ENCODE measurements at places on chromosomes 1 and 21.

- no peak for DNase-seq
Measured at GRCh38 chr1:210207597-210208450, 24.8 kb upstream of the SERTAD4 start.

GRCh38 chr1:150928286-150928685 lies 2.1 kb downstream of the SETDB1 start:
- DNase-seq: no peak

DNA sequence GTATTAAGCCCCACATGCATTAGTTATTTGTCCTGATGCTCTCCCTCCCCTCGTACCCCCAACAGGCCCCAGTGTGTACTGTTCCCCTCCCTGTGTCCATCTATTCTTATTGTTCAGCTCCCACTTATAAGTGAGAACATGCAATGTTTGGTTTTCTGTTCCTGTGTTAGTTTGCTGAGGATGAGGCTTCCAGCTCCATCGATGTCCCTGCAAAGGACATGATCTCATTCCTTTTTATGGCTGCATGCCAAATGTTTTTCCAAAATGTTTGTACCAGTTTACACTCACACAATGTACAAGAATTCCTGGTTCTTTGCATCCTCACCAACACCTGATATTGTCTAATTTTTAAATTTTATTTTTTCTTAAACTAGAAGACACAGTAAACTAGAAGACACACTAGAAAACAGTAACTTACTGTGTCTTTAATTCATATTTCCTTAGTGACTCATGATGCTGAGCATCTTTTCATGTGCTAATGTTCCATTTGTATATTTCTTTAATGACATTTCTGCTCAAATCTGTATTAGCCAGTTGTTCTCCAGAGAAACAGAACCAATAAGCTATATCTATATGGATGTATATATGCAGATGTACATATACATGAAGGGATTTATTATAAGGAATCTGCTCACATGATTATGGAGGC lies 19.4 kb upstream of the USP1 start:
- DNase-seq: no peak

DNA sequence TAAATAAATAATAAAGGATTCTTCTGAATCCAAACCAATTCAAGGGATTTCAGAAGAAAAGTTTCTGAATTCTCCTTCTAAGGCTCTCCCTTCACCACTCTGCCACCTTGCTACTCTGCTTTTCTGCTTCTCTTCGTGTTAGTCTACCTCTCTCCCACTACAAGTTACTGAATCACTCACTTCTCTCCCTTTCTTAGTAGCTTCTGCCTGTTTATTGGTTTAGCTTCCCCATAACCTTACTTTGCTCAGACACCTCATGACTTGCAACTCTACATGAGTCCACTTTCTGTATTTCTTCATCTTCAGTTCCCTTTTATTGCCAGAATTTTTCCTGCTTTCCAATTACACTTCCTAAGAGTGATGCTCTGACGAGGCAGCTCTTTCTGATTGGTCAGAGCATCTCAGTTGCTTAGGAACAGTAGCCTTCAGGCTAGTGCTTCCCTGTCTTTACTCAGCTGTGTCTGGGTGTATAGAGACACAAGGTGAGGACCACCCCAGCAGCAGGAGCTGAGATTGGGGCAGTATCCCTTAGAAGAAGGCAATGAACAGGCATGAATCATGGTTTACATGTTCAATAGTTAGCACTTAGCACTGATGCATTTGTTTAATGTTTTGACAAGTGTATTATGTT lies 144.6 kb downstream of the SLC30A10 start:
- no peak for DNase-seq

DNA sequence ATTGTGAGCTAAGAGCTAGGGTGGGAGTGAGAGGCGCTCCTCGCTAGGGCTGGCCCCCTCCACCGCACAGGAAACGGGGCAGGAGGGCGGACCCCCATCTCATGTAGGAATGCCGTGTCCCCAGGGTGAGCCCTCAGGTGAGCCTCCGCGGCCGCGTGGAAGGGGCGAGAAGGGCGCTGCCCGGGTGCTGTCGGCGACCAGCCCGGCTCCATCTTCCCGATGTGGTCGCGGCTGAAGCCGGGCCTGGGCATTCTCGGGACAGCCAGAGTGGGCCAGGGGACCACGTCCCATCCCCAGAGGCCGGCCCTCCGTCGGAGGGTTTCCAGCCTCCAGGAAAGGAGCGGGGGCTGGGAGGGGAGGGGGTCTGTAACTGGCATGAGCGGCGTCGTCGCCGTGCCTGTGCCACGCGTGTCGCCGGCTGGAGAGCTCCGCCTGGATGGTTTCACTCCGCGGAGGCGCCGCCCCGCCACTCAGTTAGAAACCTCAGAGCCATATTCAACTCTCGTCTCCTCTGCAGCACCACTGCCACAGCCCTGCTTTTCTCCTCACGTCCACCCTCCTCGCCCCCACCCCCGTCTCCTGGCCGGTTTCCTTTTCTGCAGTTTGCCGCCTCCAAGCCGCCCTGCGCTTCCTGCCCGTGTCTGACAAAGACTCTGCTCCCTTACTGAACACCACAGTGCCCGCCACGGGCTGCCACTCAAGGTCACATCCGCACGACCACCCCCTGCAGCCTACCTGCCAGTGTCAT lies at the start of gene TMEM269:
Gene TMEM269, plus strand, starts transcription at position 46 of the 748 bp plus-strand sequence. CDS start 4,903 bp downstream, outside the sequence.
- no peak for DNase-seq

DNA sequence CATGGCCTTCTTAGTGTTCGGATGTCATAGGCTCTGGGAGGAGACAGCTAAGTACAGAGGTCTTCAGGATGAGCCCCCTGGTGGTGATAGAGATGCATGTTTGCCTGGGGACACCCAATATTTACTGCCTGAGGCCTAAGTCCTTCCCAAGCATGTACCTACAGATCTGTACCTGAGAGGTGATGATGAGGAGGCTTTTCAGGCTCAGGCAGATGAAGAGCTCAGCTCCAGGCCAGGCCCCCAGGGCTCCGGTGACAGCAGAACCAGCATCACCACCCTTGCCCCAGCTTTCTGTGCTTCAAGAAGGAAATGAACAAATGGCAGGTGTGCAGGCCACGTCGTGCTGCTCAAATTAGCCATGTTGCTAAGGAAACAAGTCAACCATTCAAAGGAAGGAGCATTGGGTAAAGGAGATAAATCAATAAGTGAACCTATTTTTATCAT lies 21.1 kb downstream of the CACNA1E start:
- DNase-seq: no peak

- no peak for DNase-seq
Measured at GRCh38 chr1:64569411-64569810, 99.5 kb downstream of the CACHD1 start.

GRCh38 chr1:3747522-3747848 lies 4.8 kb upstream of the CCDC27 start:
- no peak for DNase-seq

DNA sequence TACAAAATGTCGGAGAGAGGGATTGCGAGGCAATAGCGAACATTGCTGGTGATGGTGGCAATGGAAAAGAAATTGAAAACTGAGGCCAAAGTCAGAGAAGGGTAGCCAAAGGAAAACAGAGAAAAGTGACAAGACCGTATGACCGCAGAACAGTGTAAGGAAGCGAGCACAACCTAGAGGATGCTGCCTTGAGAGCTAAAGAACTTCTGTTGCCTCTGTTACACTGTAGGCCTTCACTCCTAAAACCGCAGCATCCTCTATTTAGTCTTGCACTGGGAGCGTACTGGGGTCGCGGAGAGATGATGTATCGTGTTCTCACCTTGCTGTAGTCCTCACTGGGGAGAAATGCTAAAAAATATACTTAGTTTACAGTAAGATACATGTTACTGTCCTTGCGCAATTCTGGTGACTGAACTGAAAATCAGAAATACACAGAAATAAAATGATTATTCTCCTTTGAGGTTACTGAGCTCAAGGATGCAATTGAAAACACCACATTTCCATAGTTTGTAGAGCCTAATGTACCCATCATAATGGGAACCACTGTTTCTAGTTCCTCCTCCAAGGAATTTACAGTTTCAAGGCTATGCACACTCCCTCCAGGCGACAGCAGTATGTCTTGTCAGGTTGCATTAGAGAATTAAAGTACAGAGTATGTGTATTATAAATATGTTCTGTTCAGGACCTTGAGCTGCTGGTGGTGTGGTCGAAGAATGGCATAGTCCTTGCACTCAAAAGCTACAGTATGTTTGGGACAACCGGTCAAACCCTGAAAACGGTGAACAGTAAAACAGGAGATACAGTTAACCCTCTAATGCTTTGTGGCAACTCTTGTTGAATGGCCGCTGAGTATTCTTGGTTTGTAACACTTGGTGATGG lies 1.3 kb downstream of the NEK7 start:
- no peak for DNase-seq

GRCh38 chr1:25619101-25619890 lies 2.7 kb downstream of the MAN1C1 start:
- no peak for DNase-seq

DNA sequence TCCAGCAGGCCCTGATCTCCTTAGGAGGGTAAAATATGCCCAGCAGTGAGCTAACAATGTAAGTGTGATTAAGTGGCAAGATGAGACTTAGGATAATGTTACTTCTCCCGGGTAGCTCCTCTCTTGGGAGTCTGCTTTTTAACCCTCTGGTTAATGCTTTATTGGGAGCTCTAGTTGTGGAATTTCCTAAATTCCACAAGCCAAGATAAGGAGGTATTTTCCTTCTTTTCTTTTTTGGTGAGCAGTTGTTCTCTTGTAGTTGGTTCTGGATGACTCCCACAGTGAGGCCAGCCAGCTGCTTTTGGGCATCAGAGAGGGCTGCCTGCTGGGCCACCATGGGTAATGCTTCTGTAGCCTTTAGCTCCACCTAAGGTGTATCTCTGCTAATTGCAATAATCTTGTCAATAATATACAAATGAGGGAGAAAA lies 19.3 kb downstream of the C1orf52 start:
- no peak for DNase-seq

GRCh38 chr1:201488830-201489589 lies 17.9 kb downstream of the CSRP1 start:
- peak; percentile 63 for DNase-seq

DNA sequence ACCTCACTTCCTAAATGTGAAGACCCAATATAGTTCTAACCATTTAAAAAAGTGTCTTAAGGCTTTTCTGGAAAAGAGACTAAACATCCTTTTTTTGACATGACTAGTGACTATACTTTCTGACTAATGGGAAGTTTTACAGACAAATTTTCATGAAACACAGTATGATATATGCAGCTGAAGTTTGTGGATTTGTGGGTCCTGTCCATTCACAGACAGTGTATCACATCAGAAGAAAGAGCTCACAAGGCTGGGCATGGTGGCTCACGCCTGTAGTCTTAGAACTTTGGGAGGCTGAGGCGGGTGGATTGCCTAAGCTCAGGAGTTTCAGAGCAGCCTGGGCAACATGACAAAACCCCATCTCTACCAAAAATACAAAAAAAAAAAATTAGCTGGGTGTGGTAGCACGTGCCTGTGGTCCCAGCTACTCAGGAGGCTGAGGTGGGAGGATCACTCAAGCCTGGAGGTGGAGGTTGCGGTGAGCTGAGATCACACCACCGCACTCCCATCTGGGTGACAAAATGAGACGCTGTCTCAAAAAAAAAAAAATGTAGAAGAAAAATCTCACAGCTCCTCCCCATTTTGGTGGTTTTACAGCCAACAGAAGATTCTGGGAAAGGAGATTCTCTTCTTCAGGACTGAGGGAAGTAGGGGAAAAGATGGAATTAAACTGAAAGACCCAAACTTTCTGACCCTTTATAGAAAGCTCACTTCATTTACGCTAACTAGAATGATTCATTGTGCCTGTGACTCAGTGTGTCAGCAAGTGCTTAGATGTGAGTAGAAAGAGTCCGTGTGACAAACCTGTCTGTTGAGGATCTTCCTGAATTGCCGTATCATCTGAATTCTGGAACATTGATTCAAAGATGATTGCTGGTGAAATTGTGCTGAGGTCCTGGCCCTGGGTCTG lies 15.2 kb upstream of the YRDC start:
- DNase-seq: no peak

DNA sequence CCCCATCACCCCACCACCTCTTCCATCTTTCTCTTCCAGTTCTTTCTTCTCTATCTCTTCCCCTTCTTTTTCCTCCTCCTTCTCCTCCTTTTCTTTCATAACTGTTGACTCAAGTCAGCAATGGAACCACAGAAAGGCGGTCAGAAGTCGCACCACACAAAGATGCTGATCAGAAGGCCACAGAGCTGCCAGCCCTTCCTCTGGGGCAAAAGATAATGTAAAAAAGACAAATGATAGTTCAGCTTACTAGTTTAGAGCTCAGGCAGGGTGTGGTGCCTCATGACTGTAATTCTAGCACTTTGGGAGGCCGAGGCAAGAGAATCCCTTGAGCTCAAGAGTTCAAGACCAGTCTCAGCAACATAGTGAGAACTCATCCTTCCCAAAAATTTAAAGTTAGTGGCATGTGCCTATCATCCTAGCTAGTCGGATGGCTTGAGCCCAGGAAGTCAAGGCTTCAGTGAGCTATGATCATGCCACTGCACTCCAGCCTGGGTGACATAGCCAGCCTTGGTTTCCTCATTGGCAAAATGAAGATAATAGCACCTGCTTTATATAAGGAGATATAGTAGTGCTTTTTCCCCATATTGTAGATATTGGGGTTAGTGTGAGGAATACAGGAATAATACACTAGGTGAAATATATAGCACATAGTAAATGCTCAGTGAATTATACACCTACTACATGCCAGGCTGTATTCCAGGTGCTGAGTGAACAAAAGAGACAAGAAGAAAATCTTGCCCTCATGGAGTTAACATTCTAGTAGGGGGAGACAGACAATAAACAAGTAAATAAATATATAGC lies 12.5 kb upstream of the IGSF3 start:
- no peak for DNase-seq

DNA sequence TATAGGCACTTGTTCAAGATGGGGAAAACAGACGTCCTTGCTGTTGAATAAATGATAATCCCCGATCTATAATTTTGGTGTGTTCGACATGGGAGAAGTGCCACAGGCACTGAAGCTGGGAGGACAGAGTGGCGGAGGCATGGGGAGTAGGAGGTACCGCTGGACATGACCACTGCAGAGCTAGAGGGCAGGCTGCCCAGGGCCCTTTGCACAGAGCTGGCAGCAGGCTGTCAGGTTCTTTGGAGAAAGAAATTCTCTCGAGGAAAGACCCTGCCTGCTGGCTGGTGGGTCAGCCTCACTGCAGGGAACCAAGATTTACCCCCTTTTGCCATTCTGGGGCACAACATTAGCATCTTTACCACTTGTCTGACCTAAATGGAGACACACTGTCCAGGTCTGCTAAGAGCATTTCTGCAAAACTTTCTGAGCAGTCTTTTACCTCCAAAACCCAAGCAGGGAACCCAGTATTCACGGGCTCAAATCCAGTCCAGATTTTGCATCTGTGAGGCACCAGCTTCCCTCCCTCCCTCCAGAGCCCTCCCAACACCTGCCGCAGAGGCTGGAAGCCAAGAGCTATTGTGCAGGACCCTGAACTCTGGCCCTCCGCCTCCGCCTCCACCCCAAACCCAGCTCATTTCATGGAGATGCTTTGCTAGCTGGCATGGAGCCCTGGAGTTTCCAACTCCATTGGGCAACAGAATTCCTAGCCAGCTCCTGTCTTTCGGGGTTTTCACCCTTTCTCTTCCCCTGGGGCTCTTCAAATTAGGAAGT lies 142.3 kb downstream of the PLXNA2 start:
- DNase-seq: no peak

Data from non-pigmented ciliary epithelial cell (primary cell).